ENCODE measurements at places on chromosomes 3 and 15. TPM values are rescaled to one million over a fixed set of nuclear protein-coding genes. Genes with fewer than 3 reads are reported as not detected.
A peak's percentile ranks its signal among the peaks of the same experiment; 100 is the strongest.

GRCh38 chr3:45537970-45538640, 56.4 kb upstream of the LIMD1 start:
- H3K36me3 ChIP-seq, result peaks cover 4% of the 10 kb centered on the region
- H3K27ac ChIP-seq, result peak overlapping the region; percentile 56
- DNase-seq, result no peak
- no peak overlapping the region for H3K4me3 ChIP-seq

GRCh38 chr3:138862924-138863775, 28.4 kb upstream of the PIK3CB start:
- H3K4me1 ChIP-seq, result peaks cover 28% of the 10 kb centered on the region
- H3K36me3 ChIP-seq, result no peaks in the 10 kb centered on the region
- peak overlapping the region; percentile 75 for H3K27ac ChIP-seq
- peak overlapping the region; percentile 56 for H3K4me3 ChIP-seq

The LEKR1 gene
- total RNA-seq, result 0.53 TPM

The FAM227B gene
- total RNA-seq, result 5.2 TPM

The SLC12A1 gene
- total RNA-seq, result not detected

The RETNLB gene
- total RNA-seq, result not detected

DNA sequence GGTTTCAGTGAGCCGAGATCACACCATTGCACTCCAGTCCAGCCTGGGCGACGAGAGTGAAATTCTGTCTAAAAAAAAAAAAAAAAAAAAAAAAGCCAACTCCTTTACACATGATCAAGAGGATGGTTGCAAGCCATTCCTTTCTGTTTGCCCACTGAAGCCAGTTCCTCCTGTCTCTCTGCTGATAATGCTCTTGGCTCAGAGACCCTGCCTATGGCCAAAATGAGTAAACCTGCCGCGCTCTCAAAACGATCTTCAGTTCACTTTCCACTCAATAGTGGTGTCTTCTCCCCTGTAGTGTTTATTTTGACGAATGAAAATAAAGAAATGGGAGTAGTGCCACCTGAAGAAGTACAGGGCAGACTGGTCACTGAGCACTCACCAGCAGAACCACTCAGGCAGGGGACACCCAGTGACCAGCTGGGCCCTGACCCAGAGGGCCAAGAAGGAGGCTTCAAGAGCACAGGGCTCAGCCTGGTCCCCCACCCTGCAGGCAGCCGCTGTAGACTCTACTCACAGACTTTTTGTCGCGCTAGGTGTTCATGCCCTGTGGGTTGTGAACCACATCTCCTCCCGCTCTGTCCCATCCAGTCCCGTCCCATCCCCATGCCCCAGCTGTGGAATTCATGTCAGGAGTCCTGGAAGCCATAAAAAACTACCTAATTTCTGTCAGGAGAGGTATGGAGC, 23.6 kb downstream of the GRAMD2A start:
- no peak overlapping the region for H3K27ac ChIP-seq
- H3K4me3 ChIP-seq, result no peak overlapping the region
- no peaks in the 10 kb centered on the region for H3K36me3 ChIP-seq
- peaks cover 45% of the 10 kb centered on the region for H3K27me3 ChIP-seq
- H3K4me1 ChIP-seq, result no peaks in the 10 kb centered on the region

The ADPGK gene
- total RNA-seq, result 53.1 TPM

The SLMAP gene
- 51.1 TPM for total RNA-seq

The ISLR gene
- 6.3 TPM for total RNA-seq

DNA sequence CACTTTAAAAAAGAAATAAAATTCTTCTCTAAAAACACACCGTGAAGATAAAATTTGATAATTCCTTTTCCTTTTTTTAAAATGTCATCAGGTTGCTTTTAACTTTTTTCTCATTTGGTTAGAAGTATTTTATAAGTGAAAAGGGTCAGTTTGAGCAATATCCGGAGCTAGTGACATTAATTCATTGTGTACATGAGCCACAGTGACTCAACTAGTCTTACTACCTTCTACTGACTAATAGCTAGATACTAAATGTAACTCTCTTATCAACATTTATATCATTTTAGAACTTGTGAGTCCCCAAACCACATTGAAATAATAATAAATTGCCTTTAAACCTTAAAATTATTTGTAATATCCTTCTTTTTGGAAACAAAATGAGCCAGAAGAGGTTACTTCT, 101.2 kb upstream of the ZBTB20 start:
- DNase-seq, result peak; percentile 47
- no peaks in the 10 kb centered on the region for H3K27me3 ChIP-seq
- H3K27ac ChIP-seq, result peak overlapping the region; percentile 37
- H3K4me1 ChIP-seq, result peaks cover 65% of the 10 kb centered on the region

GRCh38 chr3:32238453-32239306, at the start of gene CMTM8:
CMTM8 (plus strand) TSS chr3:32238680; CDS start chr3:32238973, 293 bp downstream.
- peaks cover 6% of the 10 kb centered on the region for H3K4me1 ChIP-seq
- H3K36me3 ChIP-seq, result peaks cover 13% of the 10 kb centered on the region
- no peak for DNase-seq
- peaks cover 55% of the 10 kb centered on the region for H3K27me3 ChIP-seq
- H3K27ac ChIP-seq, result no peak within 1 kb of the TSS
- H3K4me3 ChIP-seq, result peak within 1 kb of the TSS; percentile 62

DNA sequence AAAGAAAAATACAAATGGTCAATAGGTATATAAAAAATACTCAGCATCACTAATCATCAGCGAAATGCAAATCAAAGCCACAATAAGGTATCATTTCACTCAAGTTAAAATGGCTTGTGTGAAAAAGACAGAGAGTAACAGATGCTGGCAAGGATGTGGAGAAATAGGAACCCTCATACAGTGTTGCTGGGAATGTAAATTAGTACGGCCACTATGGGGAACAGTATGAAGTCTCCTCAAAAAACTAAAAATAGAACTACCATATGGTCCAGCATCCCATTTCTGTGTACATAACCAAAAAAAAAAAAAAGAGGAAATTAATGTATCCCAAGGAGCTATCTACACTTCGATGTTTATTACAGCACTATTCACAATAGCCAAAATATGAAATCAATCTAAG, 98.1 kb upstream of the TGFBR2 start:
- peaks cover 4% of the 10 kb centered on the region for H3K36me3 ChIP-seq
- no peak overlapping the region for H3K4me3 ChIP-seq
- no peaks in the 10 kb centered on the region for H3K27me3 ChIP-seq

The AADACL2 gene
- not detected for total RNA-seq

The CNTN4 gene
- not detected for total RNA-seq
